ENCODE measurements at places on chromosomes 13 and 19.

DNA sequence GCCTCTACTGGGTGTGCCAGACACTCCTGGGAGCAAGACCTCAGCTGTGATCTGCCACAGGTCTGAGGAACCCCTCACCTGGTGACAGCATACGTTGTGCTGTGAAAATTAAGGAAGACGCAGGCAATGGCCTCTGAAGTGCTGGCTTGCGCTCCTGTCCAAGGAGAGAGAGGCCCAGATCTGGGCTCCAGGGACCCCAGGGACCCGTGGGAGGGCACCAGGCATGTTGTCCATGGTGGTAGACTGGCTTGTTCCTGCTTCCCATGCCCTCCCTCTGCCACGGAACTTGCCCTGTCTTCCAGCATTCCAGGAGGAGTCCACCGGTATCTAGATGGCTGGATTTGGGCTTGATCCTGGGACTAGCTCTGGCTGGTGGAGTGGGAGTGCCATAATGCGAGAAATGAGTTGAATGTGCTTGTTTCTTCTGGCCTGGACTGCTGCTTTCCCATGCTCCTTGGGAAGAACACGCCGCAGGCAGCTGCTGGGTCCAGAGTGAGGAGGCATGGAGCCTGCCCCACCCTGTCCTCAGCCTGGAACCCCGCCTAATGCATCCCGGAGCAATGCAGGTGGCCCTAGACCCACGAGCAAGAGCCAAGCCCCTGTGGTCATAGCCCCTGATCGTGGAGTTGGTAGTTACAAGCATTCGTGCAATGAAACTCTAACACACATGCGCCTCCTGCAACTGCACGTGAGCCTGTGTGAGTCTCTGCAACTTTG, 190.2 kb downstream of the TEX29 start:
- DNase-seq, result no peak

- no peak for DNase-seq
Observed at GRCh38 chr19:35738887-35739229, 3.4 kb downstream of the IGFLR1 start.

DNA sequence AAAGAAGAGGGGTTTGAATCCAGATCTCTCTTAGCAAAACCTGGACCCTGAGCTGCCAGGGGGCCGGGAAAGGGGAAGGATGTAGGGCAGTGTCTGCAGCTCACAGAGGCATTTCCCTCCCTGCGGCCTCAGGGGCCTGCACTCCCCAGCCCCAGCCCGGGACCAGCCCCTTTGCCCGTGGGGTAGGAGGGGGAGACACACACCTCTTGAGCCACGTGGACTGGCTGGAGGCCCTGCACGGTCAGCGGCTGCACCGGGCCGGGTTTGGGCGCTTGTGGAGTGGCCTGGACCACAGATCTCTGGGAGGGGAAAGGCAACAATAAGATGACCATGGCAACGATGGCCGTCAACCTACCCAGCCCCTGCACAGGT, 26.9 kb downstream of the RFX1 start:
- DNase-seq, result no peak

- no peak for DNase-seq
Observed at GRCh38 chr19:36408101-36408500, 10.3 kb downstream of the ZFP82 start.

DNA sequence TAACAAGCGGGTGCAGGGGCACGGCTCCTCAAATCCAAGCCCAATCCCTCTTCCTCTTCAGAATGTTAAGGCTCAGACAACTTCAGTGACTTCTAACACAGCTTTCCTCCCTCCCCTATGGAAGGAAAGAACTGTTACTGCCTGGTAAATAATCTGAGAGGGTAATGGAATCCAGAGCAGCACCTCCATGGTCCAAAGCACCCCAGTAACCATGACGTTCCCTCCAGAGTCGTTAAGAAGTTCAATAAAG, 969 bp downstream of the AKT2 start:
- no peak for DNase-seq

DNA sequence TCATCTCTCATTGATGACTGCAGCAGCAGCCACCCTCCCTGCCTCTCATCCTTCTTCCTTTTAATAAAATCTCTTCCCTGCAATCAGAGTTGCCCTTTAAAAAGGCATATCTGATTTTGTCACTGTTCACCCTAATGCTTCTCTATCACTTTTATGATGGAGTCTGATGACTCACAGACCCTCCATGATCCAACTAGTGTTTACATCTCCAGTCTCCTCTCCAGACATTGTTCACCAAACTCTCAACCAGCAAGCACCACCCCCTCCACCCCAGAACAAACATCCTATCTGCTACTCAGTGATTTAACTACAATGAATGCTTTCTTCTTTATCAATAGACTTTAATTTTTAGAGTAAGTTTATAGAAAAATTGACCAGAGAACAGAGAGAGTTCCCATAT, 59.5 kb downstream of the TNFSF11 start:
- no peak for DNase-seq

GRCh38 chr13:93398167-93399035, 171.8 kb downstream of the GPC6 start:
- no peak for DNase-seq

- DNase-seq, result no peak
Observed at GRCh38 chr19:38686530-38686888, 39.1 kb downstream of the ACTN4 start.

DNA sequence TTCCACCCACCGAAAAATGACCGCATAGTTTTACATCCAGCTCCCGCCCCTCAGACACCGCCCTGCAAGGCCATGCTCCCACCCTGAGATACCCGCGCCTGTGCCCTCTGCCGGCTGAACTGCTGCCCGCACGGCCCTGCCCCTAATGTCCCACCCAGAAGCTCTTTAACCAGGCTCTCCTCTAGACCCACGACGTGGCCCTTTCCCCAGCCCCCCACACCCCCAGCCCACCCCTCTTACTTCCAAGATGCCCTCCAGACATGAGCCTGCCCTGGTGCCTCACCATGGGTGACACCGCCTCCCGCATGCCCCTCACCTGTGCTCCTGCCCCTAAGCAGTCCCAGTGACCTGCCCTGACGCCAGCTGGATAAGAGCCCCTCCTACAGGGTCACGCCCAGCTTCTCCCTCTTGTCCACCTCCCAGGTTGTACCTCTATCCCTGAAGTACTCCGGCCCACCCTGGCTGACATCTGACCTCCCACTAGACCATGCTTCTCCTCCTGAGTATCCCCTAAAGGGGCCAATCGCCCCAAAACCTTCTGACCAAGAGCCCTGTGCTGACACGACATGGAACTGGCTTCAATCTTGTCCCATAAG, 51.2 kb downstream of the COLGALT1 start:
- no peak for DNase-seq

GRCh38 chr13:114173745-114174144, 5.3 kb upstream of the CFAP97D2 start:
- DNase-seq, result no peak

GRCh38 chr19:44592451-44592890, 20.9 kb upstream of the IGSF23 start:
- DNase-seq, result no peak

GRCh38 chr13:59495936-59496512, 667.7 kb downstream of the DIAPH3 start:
- no peak for DNase-seq

GRCh38 chr19:13866463-13867046, 10.4 kb upstream of the NANOS3 start:
- DNase-seq, result no peak

DNA sequence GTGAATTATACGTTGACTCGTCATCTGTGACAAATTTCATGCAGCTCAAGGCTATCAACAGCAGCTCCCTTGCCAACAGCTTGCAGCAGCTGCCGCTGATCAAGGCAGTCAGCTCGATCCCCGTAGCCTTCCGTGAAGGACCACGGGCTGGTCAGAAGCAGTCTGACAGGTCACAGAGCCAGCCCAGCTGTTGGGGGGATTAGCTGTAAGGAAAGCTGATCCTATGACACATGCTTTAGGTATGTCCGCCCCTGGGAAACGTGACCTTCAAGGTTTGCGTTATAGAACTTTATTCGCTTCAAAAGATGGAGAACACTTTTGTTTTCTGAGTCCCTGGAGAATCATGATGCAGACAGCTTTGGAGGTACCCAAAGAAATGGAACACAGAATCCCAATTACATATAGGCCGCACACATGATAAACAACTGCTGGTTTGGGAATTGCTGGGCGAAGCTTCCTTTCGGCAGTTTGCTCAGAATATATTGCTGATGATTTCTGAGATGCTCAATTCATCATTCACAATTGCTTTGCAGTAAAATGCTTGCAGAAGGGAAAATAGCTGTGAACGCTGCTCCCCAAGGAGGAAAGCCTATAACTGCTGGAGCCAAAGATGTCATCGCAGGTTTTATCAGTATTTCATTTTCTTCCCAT, 62.6 kb upstream of the USP29 start:
- no peak for DNase-seq

Measured in NCI-H2107 (cell line).